EL (cell line): ENCODE measurements at places on chromosomes 7 and 10.

DNA sequence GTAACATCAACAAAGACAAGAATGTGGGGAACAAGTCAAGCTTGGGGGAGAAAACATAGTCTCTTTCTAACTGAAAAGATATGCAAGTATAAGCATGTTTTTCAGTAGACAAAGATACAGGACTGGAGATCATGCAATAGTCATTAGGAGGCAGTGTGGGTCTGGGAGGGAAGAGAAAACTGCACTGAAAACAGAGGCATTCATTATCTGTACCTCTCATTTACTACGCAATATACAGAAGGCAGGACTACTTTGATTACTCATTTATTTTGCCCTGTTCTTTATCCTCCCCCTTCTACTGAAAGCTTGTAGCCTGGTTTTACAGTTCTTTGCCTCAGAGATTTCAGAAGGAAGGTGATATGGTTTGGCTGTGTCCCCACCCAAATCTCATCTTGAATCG, 341.2 kb downstream of the CRPPA start:
- no peak for DNase-seq

- DNase-seq, result peak; percentile 79
Measured at GRCh38 chr7:17521437-17521836, 223.0 kb downstream of the AHR start.

DNA sequence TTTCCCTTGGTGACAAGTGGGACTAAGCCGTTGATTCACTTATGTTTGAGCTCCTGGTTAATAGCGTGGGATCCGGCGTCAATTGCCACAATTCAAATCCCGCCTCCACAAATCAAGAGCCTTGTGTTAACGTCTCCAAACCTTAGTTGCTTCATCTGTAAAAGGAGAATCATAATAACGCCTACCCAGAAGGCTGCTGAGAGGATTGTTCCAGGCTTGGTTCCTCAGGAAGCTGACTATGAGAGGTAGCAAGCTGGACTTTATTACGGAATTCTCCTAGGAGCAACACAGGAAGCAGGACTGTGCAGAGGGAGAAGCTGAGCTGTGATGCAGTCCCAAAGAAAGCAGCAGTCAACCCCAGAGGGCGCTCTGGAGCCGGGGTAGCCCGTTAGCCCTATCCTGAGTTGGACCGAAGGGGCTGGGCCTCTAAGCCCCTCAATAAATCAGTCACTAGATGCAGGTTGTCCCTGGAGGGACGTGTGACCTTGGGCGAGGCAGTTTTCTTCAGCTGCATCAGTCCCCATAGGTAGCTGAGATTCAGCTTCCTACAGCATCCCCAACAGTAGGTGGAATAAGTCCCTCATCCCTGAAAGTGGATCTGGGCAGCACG, 6.9 kb upstream of the BAG3 start:
- no peak for DNase-seq

GRCh38 chr7:8564281-8564680, 130.9 kb downstream of the NXPH1 start:
- DNase-seq, result no peak

GRCh38 chr7:31690935-31691334, 3.9 kb downstream of the PPP1R17 start:
- no peak for DNase-seq

DNA sequence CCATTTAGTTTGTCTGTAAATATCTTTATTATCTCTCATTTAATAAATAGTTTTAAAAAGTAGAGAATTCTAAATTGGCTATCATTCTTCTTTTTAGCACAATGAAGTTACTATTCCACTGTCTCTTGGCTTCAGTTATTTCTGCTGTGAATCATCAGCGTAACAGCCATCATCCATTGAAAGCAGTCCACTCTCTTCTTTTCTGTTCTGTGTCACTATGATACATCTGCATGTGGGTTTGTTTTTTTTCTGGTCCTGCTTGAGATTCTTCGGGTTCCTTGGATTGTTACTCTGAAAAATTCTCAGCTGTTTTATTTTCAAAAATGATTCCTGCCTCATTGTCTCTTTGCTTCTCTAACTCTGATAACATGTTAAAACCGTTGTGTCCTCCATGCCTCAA, 52.5 kb downstream of the CSGALNACT2 start:
- DNase-seq, result no peak

- no peak for DNase-seq
Measured at GRCh38 chr10:48468130-48468790, 136.6 kb downstream of the ARHGAP22 start.

DNA sequence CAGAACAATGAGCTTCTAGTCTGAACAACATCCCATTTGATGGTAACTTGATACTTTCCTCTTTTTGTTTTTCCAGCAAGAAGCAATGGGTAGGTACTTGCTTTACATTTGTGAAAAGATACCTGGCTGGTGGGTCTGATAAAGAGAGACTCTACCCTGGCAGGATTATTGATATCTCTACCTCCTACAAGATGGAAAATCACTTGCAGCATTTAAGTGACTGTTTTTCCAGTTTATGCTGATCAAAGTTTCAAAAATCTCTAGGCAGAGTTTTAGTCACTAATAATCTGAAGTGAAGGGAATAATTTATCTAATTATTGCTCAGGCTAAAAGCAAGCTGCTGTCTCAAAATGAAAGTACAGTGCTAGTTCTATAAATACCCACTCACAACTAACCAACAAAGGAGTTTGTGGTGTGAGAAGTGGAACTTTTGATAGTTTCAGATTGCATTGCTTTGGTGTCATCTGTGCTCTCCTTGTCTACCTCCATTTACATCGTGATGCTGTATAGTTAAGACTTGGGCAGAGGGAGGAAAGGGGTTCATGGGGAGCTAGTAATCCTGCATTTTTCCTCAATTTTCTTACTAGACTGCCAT, 86.0 kb upstream of the ANKRD1 start:
- no peak for DNase-seq

DNA sequence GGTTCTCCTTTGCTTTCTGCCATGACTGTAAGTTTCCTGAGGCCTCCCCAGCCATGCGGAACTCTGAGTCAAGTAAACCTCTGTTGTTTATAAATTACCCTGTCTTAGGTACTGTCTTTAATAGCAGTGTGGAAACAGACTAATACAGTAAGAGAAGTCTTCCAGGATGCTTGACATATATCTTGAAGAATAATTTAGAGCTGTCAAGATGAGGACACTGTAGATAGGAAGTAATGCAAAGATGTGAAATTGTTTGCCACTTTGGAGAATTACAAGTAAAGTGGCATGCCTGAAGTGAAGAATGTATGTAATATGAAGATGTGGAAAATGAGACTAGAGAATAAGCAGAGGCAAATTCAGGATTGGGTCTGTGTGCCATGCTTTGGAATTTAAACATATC, 2.9 kb upstream of the CADPS2 start:
- no peak for DNase-seq

- no peak for DNase-seq
Measured at GRCh38 chr7:142299237-142299781, 41.5 kb upstream of the PRSS58 start.

DNA sequence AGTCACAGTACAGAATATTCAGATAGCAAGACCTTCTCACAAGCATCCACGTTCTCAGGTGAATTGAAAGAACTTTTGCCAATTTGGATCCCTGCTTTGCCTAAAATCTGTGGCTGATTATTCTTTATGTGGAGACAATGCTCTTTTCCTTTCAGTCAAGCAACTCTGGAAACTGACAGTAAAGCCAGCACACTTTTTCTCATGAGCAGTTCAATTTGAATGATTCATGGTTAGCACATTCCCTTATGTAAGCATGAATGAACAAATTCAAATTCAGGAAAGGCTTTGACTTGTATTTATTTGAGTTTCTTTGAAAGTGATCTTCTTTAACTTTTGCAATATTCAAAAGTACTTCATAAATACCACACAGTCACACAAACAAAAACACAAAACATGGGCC, 57.6 kb downstream of the MEOX2 start:
- DNase-seq, result no peak

DNA sequence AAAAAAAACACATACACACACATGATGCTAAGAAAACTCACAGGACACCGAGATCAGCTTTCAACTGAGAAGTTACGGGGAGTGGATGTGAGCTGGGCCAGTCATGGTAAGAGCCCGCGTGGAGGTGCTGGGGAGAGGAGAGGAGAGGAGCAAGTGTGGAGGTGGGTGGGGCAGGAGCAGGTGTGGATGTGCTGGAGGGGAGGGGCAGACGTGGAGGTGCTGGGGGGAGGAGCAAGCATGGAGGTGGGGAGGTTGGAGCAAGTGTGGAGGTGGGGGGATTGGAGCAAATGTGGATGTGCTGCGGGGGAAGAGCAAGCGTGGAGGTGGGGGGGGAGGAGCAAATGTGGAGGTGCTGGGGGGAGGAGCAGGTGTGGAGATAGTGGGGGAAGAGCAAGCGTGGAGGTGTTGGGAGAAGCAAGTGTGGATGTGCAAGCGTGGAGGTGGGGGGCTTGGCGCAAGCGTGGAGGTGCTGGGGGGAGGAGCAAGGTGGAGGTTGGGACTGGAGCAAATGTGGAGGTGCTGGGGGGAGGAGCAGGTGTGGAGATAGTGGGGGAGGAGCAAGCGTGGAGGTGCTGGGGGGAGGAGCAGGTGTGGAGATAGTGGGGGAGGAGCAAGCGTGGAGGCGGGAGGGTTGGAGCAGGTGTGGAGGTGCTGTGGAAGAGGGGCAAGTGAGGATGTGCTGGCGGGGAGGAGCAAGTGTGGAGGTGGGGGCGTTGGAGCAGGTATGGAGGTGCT, 24.5 kb upstream of the NCAPG2 start:
- DNase-seq, result no peak

DNA sequence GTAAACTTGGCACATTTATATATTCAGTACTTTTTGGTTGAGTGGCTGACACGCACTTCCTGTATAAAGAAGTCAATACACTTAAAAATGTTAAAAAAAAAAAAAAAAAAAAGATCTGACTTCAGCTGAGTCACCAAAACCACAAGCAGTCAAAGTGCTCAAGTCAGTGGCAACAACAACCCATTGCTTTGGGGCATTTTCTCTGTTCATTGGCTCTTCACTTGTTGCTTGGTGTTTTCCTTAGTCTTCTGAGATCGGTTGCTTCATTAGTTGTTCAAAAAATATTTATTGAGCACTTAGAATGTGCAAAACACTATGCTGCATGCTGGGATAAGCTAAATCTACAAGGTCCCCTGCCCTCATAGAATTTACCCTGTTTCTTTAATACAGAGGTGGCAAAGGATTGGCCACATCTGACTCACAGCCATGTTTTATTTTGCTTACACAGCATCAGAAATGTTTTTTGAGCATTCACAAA, 63.7 kb downstream of the ZNRF2 start:
- DNase-seq, result peak; percentile 96

DNA sequence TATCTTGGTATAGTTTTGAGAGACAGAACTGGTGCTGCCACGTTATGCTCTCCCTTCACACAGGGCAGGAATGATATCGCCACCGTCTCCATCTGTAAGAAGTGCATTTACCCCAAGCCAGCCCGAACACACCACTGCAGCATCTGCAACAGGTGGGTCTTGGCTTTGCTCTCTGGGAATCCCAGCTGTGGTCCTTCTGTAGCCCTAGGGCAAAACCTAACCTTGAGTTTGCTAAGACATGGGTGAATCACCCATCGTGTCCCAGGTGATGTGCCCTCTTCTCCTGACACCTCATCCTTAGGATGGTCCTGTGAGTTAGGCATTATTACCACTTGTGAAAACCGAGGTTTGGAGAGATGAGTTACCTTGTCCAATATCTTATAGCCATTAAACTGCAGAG, 6.4 kb downstream of the ZDHHC16 start:
- DNase-seq, result no peak

- no peak for DNase-seq
Measured at GRCh38 chr10:111146025-111146640, 69.3 kb downstream of the ADRA2A start.

GRCh38 chr7:45701701-45702510, 127.7 kb downstream of the ADCY1 start:
- no peak for DNase-seq

GRCh38 chr7:98534493-98534892, 82.6 kb upstream of the NPTX2 start:
- no peak for DNase-seq

GRCh38 chr7:112150823-112151641, 55.2 kb downstream of the DOCK4 start:
- DNase-seq, result peak; percentile 7

DNA sequence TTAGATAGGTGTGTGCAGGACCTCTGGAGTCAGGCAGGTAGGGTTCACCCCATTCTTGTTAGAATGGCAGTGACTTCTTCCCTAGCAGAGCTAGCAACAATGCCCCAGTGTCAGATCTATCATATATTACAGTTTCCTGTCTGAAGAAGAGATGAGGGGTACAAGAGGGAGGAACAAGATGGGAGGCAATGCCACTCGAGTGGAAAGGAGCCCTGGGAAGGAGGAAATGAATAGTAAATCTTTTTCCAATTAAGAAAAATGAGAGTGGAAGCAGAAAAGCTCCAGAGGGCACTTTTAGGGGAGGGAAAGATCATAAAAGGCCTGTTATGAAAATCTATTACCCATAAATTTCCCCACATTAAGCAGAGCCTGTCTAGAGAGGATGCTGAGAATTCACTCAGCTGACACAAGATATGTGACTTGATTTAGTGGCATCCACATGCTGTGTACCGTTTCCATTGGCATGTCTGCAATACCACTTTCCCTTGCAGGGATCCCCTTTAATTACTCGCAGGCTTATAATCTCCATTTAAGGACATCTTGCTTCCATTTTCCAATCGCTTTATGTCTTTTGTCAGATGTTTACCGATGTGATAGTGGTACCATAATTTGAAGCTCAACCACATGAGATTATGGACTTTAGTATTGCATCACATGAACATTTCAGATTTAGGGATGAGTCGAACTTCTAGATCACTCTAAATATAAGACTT, 70.0 kb upstream of the AGBL3 start:
- DNase-seq, result peak; percentile 19

DNA sequence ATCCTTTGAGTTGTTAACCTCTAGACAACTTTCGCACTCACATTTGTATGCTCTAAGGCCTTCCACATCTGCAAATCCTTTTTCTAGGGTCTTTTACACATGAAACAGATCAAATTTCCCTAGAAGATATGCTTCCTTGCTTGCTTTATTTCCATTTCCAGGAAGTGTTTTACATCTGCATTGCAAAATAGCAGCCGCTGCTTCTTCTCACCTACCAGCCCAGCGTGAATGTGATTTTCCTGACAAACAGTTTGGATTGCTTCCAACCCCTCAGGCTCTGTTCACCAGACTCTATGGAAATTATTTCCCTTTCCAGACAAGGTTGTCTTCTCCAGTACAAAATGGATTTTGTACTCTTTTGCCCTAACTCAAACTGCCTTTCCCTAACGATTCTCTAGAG, 50.9 kb upstream of the PAPSS2 start:
- no peak for DNase-seq

DNA sequence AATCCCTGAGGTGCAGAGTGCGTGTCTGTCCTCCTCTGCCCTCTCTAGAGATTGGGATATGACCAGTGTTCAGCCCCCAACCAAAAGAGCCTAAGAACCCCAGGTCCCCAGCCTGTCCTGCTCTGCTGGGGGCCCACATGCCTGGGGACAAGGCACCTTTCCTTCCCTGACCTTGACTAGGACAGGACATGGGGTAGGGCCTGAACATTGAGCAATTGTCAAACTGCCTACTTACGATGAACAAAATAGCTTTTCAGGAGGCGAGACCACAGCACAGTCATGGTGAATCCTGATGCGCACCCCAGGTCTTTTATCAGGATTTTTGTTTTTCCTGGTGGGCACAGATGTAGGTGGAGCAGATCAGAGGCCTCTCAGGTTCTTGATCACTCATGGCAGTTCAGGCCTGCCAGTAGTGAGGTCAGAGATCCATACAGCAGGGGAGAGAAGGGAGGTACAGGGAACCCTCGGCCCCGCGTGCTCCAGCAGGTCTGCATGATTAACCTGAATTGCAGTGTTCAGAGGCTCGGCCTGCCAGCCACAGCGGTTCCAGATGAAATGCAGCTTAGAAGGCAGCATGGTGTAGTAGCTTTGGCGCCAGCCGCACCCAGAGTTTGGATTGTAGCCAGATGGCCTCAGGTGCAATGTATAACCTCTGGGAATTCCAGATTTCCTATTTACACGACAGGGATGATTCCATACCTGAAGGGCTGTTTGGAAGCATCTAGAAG, 191.3 kb downstream of the CUX1 start:
- DNase-seq, result no peak
